ENCODE measurements at places on chromosomes 4 and X. TPM values are rescaled to one million over a fixed set of nuclear protein-coding genes. Genes with fewer than 3 reads are reported as not detected.
A peak's percentile ranks its signal among the peaks of the same experiment; 100 is the strongest.

- DNase-seq, result no peak
Observed at GRCh38 chr4:20444599-20445337, 193.1 kb downstream of the SLIT2 start.

GRCh38 chr4:188960411-188961093, 821.3 kb downstream of the TRIML1 start:
- DNase-seq, result no peak

DNA sequence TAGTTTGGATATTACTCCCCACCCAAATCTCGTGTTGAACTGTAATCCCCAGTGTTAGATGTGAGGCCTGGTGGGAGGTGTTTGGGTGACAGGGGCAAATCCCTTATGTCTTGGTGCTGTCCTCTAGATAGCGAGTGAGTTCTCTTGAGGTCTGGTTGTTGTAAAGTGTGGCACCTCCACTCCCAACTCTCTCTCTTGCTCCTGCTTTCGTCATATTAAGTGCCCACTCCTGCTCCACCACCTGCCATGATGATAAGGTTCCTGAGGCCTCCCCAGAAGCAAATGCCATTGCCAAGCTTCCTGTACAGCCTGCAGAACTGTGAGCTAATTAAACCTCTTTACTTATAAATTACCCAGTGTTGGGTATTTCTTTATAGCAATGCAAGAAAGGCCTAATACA, 944.3 kb downstream of the ADGRL3 start:
- no peak for DNase-seq

- DNase-seq, result no peak
Observed at GRCh38 chr4:21470535-21470934, 478.0 kb downstream of the KCNIP4 start.

DNA sequence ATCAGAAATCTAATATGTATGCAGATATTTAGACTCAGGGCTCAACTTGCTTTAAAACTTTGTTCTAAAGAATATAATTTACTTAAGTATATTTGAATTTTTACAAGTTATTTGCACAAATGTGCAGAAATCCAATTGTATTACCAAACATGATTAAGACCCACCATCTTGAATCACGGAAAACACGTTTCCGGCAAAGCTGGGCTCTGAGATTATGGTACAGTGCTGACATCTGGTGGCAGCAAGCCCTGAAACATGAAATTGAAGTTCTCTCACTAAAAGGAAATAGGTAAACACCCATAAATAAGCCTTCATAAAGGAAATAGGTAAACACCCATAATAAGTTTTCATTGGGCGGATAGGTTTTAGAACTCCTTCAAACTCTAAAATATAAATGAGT, 98.3 kb upstream of the MAOA start:
- peak; percentile 48 for DNase-seq

Gene BST1
- 15.2 TPM for polyA plus RNA-seq

Gene USP27X
- 10.2 TPM for polyA plus RNA-seq

Gene OCIAD2
- polyA plus RNA-seq, result 210 TPM

Gene APELA
- 9.7 TPM for polyA plus RNA-seq

Gene ING2
- 25.8 TPM for polyA plus RNA-seq

Gene NWD2
- 0.20 TPM for polyA plus RNA-seq

Gene USP26
- not detected for polyA plus RNA-seq

Measured in renal pelvis (tissue), 12 donors.